Progenitor cell of endocrine pancreas (in vitro differentiated cells): ENCODE measurements at places on chromosomes 1 and 21. TPM values are rescaled to one million over a fixed set of nuclear protein-coding genes. Genes with fewer than 3 reads are reported as not detected.

- H3K4me3 ChIP-seq, result peak within 1 kb of the TSS; percentile 88
- peak; percentile 98 for DNase-seq
- H3K27ac ChIP-seq, result peak within 1 kb of the TSS; percentile 100
- no peaks in the 10 kb centered on the region for H3K36me3 ChIP-seq
- H3K4me1 ChIP-seq, result peaks cover 23% of the 10 kb centered on the region
Observed at GRCh38 chr1:167220537-167221125, at the start of gene POU2F1. Gene POU2F1 (plus strand): TSS chr1:167220886. CDS start chr1:167220898, 12 bp downstream.

DNA sequence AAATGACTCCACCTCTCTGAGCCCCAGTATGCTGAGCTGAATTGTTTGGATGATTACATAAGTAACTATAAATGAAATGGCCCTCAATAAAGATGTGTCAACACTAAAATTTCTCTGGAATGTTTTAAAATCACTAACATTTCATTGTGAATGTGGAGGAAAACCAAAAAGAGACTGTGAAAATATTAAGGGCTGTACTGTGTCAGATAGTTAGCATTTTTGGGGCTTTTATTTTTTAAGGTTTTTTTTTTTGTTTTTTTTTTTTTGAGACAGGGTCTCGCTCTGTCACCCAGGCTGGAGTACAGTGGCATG, 6.3 kb downstream of the MYOC start:
- H3K4me3 ChIP-seq, result no peak overlapping the region
- no peak overlapping the region for H3K27ac ChIP-seq
- peaks cover 4% of the 10 kb centered on the region for H3K4me1 ChIP-seq

- H3K4me3 ChIP-seq, result peak within 1 kb of the TSS; percentile 70
- H3K4me1 ChIP-seq, result peaks cover 11% of the 10 kb centered on the region
- H3K27me3 ChIP-seq, result peaks cover 81% of the 10 kb centered on the region
- peak; percentile 46 for DNase-seq
Observed at GRCh38 chr1:63322114-63322943, at the start of gene FOXD3. Gene FOXD3 (plus strand): TSS chr1:63322567. CDS start chr1:63323059, 492 bp downstream.

DNA sequence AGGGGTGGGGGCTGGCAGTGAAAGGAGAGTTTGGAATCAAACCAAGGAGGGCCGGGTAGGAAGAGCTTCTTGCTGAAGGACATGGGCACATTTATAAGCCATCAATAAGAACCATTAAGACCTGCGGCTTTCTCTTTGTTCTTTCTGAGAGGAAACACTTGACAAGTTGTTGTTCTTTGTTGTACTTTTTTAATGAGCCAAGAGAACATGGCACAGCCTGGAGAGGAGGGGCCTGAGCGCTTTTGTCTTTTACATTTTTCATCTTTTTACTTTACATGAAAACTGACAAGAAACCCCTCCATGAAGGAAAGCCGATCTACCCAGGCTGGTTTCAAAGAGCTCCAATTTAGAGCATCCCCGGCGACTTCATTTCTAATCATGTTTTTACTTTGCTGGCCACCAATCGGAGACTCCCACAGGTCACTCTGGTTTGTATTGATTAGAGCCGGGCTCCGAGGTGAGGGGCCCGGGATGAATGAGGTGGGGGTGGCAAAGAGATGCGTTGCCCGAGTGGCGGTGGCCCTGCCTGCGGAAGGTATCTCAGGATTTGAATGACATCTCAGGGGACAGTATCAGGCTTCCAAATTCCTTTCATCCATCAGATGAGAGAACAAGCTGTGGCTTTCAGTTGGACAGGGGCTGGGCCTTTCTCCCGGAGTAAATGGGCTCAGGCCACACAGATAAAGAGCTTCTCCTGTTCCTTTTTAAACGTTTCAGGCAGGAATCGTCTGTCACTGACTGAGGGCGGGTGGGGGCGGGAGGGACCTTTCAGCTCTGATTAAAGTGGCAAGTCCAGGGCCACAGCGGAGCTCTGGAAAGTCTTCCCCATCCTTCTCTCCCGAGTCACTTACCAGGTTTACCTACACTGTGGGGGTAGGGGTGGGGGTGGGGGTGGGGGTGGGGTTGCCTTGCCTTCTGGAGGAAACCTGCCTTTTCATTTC, 138.8 kb upstream of the ARHGEF16 start:
- no peak for DNase-seq
- no peaks in the 10 kb centered on the region for H3K27me3 ChIP-seq
- peaks cover 51% of the 10 kb centered on the region for H3K4me1 ChIP-seq
- H3K4me3 ChIP-seq, result no peak overlapping the region

- H3K4me3 ChIP-seq, result no peak overlapping the region
- H3K27me3 ChIP-seq, result no peaks in the 10 kb centered on the region
- no peaks in the 10 kb centered on the region for H3K4me1 ChIP-seq
Observed at GRCh38 chr1:208455821-208456220, 211.6 kb upstream of the PLXNA2 start.

Gene IGSF3
- 41.5 and 43.3 TPM in 2 replicates for total RNA-seq

Gene TSACC
- 0.65 and 0.95 TPM in 2 replicates for total RNA-seq
